ENCODE measurements at places on chromosomes 3 and 15.

DNA sequence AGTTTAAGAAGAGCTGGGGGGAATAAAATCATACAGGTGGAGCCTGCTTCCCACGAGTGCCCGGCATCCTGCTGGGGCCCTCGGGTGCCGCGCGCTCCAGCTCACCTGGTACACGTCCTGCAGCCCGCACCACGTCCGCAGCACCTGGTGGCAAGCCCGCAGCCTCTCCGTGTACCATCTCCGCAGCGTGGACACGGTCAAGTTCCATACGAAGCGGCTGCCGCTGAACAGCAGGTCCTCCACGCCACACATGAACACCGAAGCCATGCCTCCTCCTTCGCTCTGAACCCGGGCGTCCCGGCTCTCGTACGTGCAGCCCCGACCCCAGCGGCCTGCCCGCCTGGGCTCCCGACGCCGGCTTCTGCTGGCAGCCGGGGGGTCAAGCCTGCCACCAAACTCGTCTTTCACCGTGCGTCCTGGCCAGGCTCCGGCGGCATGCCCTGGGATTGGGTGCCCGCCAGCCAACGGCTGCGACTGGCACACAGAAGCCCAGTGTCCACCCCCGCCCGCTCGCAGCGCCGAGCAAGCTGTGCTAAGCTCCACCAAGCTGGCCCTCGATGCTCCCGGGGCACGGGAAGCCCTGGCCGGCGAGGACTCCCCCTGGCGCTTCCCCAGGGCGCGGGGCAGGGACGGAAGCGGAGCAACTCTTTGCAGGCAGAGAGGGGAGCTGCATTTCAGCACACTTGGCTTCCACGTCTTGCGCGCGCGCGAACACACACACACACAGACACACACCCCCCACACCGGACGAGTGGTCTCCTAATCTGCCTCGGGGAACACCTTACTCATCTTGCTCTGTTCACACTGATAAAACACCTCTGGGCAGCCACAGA is at the start of gene FRMD4B:
TSS of gene FRMD4B (minus strand) at position 366 of the 833 bp plus-strand sequence. CDS start at position 267, 99 bp downstream.
- peak; percentile 71 for DNase-seq

- DNase-seq: no peak
These were observed 230.8 kb downstream of the MEX3B start for GRCh38 chr15:81814882-81815455.

- DNase-seq: no peak
These were observed 127.5 kb upstream of the THRB start for GRCh38 chr3:24622138-24622537.

- no peak for DNase-seq
These were observed 5.5 kb upstream of the NR2E3 start for GRCh38 chr15:71804695-71805470.

DNA sequence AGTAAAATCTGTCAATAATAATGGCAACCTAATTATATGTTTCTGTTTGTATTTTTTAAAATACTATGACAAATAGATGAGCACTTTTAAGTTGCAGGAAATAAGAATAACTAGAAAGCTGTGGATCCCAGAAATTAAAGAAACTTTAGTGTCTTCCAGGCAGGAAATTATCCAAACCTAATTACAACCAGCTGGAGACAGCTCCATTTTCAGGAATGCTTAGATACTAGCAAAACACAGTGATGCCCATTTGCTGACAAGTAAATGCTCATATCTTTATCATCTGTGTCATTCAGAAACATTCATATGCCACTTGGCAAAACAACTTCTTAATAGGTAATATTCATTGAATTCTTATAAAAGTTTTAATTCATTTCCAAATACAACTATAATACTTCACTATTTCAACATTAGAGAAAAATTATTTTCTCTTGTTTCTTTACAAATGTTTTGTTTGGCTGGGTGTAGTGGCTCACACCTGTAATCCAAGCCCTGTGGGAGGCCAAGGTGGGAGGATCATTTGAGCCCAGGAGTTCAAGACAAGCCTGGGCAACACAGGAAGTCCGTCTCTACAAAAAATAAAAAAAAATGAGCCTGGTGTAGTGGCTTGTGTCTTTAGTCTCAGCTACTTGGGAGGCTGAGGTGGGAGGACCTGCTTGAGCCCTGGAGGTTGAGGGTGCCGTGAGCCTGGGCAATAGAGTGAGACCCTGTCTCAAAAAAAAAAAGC is 169.1 kb upstream of the TSPAN3 start:
- no peak for DNase-seq

GRCh38 chr3:150673966-150674365 is 29.8 kb downstream of the ERICH6 start:
- DNase-seq: no peak

- no peak for DNase-seq
These were observed 39.4 kb upstream of the CCR4 start for GRCh38 chr3:32912046-32912445.

GRCh38 chr15:46854564-46854963 is 862.7 kb upstream of the SEMA6D start:
- DNase-seq: no peak

All from lung (tissue), 17 donors.